Amniotic epithelial cell (primary cell): ENCODE measurements at places on chromosomes 13 and 19.

DNA sequence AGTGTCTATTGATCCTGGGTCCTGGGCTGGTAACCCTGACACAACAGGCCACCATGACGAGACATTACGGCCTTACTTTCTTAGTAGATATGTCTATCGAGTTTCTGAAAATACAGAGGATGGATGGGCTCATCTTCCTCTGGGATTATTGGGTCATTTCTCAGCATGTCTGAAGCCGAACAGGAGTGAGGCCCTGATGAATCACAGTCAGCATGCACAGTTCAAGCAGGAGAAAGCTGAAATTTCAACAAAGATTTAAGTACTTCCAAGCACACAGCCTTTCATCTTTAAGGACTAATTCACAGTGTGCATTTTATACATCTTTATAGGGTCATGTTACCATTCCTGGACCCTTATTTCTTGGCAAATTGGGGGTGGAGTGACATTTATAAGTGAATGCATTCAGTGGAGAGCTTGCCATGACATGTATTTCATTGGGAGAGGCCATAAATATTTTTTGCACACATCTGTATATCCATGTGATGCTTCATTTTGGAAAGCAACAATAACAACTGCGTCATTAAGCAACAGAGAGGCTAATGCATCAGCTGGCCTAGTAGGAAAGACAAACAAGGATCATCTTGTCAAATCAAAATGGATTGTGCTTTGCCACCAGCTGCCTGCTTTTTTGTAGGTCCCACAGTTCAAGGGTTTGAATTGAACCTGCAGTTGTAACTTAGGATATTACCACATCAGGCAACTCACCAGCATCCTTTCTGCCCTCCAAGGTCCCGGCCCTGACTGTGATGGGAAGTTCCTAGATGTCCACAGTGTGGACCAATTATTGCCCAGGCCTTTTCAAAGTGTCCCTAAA lies 143.5 kb downstream of the DNAJC15 start:
- peak; percentile 56 for DNase-seq

GRCh38 chr19:28519952-28520861 lies 692.7 kb downstream of the UQCRFS1 start:
- DNase-seq: no peak

DNA sequence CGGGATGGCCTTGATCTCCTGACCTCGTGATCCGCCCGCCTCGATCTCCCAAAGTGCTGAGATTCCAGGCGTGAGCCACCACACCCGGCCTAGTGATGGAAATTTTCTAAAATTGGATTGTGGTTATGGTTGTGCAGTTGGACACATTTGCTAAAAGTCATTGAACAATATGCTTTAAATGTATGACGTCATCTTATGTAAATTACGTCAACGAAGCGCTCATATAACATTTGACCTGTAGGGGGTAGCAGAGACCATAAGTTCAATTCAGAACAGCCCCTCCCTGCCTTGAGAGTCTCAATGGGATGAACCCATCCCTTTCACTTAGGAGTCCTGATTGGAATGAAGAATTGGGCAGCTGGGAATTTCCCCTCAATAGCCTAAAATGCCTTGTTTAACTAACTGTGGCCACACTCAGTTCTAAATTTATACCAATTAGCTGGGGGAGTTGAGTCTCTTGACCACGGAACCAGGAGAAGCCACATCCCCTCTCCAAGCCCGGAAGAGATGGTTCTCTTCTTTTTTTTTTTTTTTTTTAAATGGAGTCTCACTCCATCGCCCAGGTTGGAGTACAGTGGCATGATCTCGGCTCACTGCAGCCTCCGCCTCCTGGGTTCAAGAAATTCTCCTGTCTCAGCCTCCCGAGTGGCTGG lies 15.2 kb upstream of the TLE6 start:
- peak; percentile 64 for DNase-seq

DNA sequence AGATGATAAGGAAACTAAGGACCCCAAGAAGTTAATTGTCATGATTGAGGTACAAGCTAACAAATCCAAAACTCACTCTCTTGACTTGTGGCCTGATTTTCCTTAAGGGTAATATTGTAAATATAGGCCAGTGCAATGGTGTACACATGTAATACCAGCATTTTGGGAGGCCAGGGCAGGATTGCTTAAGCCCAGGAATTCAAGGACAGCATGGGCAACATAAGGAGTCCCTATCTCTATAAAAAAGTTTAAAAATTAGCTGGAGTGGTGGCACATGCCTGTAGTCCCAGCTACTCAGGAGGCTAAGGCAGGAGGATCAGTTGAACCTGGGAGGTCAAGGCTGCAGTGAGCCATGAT lies 28.7 kb upstream of the GARRE1 start:
- DNase-seq: peak; percentile 41
